AG04449 (cell line): ENCODE measurements at places on chromosomes 6 and 20.

- DNase-seq = no peak
Measured at GRCh38 chr6:159110013-159110412, 59.2 kb upstream of the FNDC1 start.

DNA sequence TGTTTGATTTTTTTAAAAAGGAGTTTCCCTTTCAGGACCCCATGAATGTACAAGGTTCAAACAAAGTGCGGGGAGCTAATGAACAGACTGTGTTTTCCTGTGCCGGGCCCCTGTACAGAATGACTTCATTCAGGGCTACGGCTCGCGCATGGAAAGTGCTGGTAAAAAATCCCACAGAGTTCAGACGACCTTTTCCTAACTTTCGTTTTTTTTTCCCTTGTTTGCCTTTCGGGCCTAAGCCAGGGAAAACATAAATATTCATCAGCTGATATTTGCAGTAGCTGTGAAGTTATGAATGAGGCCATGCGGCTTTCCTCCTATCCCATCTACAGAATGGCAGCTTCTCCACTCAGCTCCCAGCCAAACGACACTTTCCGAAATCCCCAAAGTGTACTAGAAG is 74.0 kb downstream of the HAO1 start:
- DNase-seq = no peak

DNA sequence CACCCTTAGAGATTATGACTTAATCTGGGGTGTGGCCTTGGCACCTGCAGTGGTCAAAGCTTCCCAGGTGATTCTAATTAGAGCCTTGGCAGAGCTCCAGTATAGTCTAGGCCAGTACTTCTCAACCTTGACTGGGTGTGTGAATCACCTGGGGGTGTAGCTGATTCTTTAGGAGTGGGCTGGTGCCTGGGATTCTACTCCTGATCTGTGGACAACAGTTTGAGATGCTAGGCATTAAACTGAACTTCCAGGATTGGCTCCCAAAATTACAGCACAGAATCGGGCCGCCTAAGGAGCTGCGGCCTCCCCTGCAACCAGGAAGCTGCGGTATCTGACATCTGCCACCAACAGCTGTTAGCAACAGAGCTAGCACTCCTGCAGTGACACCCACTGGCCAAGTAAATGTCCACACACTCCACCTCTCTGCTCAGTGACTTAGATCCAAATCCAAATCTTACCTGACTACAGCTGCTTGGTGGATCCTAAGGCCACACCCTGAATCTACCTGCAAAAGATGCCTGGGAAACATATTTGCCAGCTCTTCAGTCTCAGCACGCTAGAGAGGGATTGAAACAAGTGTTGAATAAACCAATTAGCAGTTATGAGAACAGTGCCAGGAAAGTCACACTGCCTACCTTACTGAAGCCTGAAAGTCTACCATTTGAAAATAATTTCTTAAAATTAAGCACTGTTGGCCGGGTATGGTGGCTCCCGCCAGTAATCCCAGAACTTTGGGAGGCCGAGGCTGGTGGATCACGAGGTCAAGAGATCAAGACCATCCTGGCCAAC is 126.7 kb downstream of the UNC5CL start:
- no peak for DNase-seq

GRCh38 chr6:162728706-162729105 is 932 bp downstream of the PACRG start:
- DNase-seq = no peak

GRCh38 chr20:37808233-37809070 is 94.5 kb upstream of the VSTM2L start:
- DNase-seq = no peak

- no peak for DNase-seq
Measured at GRCh38 chr6:50820869-50821264, 2.2 kb downstream of the TFAP2B start.

DNA sequence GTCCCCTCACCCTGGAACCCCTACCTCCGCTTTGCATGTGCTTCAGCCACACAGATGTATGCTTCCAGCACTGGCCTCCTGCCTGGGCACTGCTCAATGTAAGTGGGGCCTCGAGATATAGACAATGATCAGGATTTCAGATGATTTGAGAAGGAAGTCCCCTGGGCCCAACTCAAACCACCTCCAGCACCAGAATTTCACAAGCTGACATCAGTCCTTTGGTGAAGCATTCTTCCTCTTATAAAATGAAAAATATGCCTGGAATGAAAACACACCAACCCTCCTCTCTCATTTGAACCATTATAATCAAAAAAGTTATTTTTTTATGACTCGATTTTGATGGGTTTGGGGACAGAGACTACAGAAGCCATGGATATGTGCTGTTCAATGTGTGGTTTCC is 48.5 kb downstream of the BTBD3 start:
- no peak for DNase-seq

DNA sequence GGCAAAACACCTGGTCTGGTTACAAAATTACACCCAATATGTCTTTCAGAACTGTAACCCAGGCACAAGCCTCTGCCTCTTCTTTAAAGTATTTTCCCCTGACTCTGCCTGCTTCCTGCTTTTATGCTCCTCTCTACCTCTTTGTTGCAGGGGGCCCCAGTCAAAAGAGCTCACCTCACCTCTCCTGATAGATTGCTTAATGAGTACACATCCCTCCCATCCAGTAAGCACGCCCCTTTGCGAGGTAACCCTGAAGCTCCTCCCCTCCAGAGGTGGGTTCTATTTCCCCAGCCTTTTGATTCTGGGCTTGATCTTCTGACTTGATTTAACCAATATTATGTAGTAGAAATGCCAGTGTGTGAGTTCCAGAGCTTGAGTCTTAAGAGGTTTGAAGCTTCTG is 56.6 kb upstream of the EYA2 start:
- no peak for DNase-seq

DNA sequence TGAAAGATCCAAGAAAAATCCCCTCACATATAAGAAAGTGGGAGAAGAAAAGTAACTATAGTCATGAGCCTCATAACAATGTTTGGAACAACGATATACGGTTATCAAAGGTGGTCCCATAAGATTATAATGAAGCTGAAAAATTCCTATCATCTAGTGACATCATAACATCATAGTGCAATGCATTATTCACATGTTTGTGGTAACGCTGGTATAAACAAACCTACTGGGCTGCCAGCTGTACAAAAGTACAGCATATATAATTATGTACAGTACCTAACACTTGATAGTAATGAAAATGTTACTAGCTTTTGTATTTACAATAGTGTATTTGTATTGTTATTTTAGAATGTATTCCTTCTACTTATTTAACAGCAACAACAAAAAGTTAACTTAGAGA is 240.7 kb downstream of the RNGTT start:
- no peak for DNase-seq

DNA sequence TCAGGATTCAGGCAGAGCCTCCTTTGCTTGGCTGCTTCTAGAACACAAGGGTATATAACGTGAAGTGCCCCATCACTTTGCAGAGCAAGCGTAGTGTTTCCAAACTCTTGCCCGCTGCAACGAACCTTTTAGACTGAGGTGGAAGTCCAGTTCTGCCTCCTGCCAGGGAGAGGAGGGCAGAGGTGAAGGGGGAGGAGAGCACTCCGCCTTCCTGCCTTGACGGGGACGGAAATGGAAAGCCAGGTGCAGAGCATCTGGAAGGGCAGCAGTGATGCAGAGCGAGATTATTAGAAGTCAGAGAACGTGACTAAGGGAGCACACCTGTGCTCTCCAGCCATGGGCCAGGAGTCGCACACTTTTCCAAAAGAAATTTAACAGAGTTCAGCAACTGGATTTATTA is 63.4 kb downstream of the RREB1 start:
- DNase-seq = no peak

GRCh38 chr6:146590492-146590891 is 8.3 kb upstream of the ADGB start:
- no peak for DNase-seq

- no peak for DNase-seq
Measured at GRCh38 chr20:10094566-10095173, 59.9 kb downstream of the ANKEF1 start.
